ENCODE measurements at places on chromosomes 2 and 18. TPM values are rescaled to one million over a fixed set of nuclear protein-coding genes. Genes with fewer than 3 reads are reported as not detected.

DNA sequence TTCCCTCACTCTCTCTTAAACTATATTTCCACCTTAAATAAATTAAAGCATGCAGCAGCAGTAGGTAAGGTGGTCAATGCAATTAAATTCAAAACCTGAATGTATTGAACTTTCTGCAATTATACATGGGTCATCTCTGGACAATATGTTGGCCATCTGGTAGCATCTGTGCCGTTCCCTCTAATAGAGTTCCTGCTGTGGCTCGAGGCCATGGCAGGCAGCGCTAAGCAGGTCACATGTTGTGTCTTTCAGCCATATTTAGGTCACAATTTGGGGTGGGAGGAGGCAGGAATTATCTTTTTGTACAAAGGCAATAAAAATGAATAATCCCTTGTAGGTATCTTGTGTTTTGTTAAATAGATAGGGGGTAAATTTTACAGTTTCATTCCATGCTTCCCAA lies 676.2 kb downstream of the ZEB2 start:
- no peak for DNase-seq

DNA sequence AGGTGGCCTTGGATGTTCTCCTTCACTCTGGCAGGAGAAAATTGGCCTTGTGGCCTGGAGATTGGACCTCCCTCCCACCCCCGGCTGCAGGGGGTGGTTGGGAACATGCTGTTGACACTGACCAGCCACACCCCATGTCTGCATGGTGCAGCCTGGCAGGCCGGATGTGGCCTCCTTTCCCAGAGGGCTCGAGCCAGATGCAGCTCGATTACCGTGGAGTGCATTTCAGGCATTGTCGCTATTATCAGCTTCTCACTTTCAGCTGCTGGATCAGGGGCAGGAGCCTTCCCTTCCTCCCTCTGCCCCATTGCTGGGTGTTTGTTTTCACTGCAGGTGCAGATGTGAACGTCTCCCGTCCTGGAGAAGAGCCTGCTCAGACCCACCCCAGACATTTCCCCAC lies 211.0 kb upstream of the SIX2 start:
- peak; percentile 40 for DNase-seq

GRCh38 chr18:7720395-7720794 lies 153.3 kb downstream of the PTPRM start:
- DNase-seq: no peak

DNA sequence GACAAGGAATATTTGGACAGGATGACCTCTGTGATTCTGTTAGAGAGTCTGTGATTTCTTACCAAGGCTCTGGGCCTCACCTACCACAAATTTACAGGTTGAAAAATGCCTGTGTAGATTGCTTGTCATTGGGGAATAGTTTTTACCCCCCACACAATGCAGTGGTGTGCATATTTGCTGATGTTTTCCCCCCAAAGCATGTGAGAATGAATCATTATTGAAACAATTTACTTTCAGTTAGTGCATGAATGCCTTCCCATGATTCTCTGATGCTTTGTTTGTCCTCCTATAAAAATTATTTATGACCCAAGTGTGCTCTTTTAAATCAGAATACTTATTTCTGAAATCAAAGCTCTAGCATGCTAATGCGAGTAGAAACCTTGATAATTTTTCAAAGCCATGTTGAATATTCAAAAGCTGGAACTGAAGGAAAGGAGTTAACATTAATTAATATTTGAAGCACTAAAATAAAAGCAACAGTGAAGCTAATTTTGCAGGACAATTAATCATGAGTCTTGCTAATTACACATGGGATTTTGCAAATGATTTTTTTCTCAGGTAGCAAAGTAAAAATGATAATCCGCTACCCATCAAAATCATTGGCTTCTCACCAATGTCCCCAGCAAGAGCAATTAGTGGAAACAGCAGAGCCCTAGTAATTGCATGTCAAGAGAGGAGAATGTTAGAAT lies 361.2 kb upstream of the HNRNPA3 start:
- peak; percentile 8 for DNase-seq

GRCh38 chr18:77442393-77442792 lies 192.7 kb downstream of the GALR1 start:
- no peak for DNase-seq

DNA sequence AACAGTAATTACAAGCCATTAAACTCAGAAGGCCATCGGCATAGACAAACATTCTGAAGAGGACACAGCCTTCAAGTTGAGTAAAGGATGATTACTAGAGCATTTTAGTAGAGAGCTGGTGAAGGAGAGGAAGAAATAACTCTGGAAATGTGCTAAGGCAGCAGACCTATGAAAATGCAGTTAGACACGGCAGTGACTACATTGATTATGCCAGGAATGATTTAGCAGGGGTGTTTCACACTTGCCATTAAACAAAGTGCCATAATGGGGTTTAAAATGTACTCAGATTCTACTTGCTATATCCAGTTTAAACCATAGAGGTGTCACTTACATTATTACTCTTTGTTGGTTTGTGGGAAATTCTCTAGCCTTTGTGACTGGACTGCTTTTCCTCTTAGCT lies 372.3 kb downstream of the CPS1 start:
- DNase-seq: no peak

- DNase-seq: no peak
These were observed 20.8 kb downstream of the LHCGR start for GRCh38 chr2:48734576-48735303.

DNA sequence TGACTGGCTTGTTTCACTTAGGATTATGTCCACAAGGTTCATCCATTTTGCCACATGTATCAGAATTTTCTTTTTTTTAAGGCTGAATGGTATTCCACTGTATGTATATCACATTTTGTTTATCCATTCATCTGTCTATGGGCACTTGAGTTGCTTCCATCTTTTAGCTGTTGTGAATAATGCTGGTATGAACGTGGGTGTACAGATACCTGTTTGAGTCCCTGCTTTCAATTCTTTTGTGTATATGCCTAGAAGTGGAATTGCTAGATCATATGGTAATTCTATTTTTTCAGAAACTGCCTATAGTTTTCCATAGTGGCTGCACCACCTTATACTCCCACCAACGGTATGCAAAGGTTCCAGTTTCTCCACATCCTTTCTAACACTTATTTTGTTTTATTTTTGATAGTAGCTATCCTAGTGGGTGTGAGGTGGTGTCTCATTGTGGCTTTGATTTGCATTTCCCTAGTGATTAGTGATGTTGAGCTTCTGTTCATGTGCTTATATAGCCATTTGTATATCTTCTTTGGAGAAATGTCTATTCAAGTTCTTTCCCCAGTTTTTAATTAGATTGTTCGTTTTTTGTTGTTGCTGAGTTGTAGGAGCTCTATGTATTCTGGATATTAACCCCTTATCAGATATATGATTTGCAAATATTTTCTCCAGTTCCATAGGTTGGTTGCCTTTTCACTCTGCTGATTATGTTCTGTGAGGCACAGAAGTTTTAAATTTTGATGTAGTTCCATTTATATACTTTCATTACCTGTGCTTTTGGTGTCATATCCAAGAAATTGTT lies 40.7 kb downstream of the TTC39C start:
- no peak for DNase-seq

DNA sequence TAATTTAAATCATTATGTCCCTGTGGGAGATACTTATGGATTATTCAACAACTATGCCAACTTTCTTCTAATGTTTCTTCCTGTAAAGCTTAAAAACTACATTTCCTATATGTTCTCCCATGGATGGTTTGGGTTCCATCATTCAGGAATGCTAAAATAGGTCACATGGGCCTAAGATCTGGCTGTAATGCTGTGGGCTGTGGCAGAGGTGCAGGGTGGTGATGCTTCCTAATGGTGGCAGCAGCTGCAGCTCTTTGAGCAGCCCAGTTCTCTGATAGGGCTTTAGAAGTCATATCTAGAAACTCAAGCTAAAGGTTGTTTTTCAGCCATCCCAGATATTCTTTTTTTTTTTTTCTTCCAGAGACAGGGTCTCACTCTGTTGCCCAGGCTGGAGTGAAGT lies 266.1 kb downstream of the ZNF385B start:
- DNase-seq: no peak

- DNase-seq: no peak
These were observed 542.4 kb upstream of the NRP2 start for GRCh38 chr2:205139822-205140463.

GRCh38 chr2:237066396-237066795 lies 19.3 kb upstream of the COPS8 start:
- no peak for DNase-seq

The CXCR4 gene
- 4.3 TPM for total RNA-seq

The ABCG5 gene
- not detected for total RNA-seq

The KHK gene
- 8.7 TPM for total RNA-seq

The GRB14 gene
- total RNA-seq: 0.10 TPM

The TMEFF2 gene
- total RNA-seq: 15.2 TPM

The SNRNP27 gene
- 168 TPM for total RNA-seq

Data from A172 (cell line).